Effector CD8-positive, alpha-beta T cell (primary cell): ENCODE measurements at places on chromosomes 5 and 9.

GRCh38 chr5:53542926-53543325, 17.5 kb upstream of the NDUFS4 start:
- no peak for DNase-seq

GRCh38 chr9:114805670-114806525, at the start of gene TNFSF15:
TSS of gene TNFSF15 (minus strand) at chr9:114806039. CDS start at chr9:114806012, 27 bp downstream.
- DNase-seq, result no peak

DNA sequence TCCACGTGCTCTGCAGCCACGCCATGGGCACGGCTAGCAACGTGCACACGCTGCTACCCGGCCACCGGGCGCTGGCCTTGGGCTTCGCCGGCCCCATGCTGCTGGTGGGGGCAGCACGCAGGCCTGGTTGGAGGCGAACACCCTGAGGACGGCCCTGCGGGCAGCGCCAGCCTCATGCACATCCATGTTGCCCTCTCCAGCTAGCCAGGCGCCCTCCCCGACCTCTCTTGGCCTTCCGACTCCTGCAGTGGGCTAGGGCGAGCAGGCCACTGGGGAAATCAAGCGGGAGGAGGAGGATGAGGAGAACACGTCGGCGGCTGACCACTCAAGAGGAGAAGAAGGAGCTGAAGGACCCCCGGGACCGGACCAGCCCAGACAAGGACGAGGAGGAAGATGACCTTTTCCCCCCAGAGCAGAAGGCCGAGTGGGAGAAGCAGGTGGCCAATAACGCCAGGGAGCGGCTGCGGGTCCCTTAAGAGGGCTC, 73.3 kb downstream of the INSL6 start:
- DNase-seq, result no peak

GRCh38 chr9:91119679-91120078, 242.0 kb downstream of the AUH start:
- no peak for DNase-seq

DNA sequence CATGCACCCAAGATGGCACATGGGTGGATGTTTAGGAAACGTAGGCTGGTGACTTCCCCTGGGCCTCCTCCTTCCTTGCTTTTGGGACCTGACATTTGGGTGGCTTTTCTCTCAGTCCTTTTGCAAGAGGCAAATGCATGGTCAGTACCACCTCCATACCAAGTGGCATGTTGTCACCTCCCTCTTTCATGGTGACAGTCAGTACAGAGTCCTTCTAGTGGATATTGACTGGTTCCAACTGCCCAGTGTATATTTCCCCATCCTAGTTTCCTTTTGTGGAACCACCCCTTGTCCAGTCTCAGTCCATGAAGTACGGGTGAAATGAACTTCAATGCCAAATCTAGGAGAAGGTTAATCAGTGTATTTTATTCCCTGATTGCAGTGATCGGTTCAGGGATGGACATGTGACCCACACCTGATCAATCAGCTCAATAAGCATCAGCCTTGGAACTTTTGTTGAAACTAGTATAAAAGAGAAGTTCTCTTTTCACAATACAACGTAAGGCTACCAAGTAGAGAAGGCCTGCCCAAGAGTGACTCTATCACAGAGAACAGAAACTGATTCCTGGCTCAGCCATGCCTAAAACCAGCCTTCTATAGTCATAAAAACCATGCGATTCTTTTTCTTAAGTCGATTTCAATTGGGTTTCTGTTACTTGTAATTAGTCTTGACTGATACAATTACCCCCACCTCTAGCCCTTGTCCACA, 143.4 kb upstream of the KLF9 start:
- no peak for DNase-seq

GRCh38 chr5:111553868-111554267, 41.5 kb upstream of the STARD4 start:
- no peak for DNase-seq

- DNase-seq, result no peak
Measured at GRCh38 chr5:16671208-16671607, 54.4 kb upstream of the RETREG1 start.

GRCh38 chr5:18745042-18745987, 1111.1 kb downstream of the TAF11L14 start:
- DNase-seq, result no peak

- no peak for DNase-seq
Measured at GRCh38 chr5:111691508-111691907, 65.5 kb downstream of the NREP start.

DNA sequence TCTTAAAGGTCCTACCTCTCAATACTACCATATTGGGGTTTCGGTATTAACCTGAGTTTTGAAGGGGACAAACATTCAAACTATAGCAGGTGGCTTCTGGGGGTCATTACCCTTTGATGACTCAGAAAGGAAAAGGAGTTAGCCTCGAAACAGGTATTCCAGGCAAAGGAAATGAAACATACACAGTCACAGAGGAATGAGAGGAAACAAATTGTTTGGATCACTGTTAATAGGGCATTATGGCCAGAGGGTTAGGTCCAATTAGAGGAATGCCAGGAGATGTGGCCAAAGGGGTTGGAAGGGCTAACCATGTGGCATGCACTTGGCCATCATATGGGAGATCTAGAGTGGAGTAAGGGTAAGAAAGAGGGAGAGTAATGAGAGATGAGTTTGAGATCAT, 23.9 kb upstream of the NIM1K start:
- no peak for DNase-seq

DNA sequence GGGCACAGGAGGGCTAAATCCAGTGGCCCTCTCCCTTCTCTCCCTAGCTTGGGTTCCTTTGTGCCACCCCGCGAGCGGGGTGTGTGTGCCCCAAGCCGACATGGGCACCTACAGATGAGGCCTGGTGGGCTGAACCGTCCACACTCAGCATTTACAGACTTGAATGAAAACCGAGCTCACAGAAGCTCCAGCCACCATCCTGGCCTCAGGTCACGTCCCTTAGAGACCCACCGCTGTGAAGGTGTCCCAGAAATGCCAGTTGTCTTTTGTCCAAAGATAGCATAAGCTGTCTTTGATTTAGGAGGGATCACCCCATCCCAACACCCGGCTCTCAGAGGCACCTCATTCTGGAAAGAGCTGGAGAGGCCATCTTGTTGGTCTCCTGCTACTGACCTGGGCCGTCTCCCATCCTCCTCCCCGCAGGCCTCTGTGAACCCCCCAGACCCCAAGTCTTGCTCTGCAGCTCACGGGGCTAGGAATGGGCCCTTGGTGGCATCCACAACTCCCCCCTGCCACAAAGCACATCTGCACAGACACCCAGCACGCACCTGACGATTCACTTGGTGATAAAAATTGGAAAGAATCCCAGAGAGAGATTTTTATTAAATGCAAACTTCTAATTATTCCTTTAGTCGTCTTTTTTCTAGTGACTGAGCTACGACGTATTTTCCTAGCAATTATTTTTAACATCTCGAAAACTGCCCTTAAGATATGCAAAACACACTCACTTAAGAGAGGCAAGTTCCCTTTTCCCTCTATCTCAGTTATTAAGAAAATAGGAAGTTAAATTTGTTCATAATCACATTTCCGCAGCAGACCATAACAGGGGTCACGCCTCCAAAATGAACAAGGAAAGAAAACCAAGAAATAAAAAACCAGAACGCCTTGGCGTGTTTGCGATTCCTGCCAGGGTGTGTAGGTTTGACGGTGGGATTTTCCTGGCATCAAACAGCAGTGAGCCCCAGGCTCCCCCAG, 80.5 kb upstream of the LMX1B start:
- no peak for DNase-seq

DNA sequence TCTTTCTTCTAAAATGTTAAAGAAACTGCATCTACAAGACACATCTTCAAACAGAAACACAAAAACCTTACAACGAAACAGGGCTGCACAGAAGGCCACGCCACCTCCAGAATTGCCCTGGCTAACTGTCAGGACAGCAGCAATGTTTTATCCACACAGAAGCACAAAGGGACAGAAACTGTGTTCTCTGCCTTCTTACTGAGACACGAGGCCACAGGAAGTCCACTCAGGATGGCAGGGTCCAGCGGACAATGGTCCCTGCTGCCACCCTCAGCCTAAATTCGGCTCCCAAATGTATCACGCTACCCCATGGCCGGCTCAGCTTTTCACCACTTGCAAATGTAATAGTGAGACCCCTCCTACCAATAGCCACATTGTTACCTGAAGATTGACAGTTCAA, 159.8 kb upstream of the PHYKPL start:
- no peak for DNase-seq

DNA sequence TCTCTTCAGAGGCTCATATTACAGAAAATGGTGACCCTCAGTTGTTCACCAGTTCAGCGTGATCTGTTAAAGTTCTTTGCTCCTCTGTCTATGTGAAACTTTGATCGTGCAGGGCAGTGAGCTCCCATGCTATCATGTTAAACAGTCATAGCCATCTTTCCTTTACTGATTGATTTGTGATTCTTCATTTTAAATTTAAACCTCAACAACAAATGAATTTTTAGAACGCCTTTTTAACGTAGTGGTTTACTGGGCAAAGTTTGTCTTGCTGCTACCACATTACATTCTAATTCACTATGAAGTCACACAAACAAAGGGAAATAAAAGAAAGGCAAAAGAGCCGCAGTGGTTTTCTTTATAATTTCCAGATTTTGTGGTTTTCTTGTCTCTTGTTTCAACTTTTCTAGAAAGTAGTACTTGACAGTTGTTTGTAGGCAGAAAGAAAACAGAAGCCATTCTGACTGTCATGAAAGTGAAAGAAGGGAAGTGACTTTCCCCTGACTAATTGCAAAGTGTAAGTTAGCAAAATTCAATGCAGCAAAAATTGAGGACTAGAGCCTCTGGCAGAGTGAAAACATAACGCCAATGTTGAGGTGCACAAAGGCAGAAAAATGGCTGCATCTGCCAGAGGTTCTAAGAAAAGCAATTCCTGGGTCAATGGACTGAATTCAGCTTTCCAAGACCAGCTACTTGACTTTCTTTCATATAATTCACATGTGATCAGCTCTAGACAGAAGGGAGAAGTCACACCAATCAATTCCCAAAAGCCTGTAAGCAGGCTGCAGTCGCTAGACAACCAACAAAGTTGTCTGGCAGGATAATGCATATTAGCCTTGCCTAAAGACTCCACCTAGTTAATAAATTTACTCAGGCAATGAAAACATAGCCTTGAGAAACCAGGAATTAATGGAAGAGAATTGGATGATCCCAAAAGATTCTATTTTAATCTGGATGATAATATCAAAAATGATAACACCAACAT, 7.1 kb upstream of the IFNA6 start:
- DNase-seq, result no peak

DNA sequence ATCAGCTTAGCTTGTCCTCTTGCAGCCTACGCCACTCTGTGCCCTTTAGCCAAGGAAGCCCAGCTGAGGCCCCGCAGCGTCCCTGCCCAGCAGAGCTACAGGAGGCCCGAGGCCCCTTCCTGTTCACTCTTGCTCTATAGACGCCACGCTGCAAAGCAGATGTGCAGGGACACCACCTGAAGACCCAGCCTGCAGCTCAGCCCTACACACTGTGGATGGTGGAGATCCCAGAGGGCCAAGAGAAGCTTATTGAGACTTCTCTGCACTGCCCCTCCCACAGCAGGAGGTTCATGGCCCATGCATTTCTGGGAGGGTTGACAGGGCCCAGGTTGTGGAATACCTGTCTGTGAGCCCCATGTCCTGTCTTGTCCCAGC, 33.6 kb downstream of the IRF1 start:
- no peak for DNase-seq

GRCh38 chr9:89864731-89865130, 259.9 kb downstream of the GADD45G start:
- DNase-seq, result no peak

GRCh38 chr5:91200692-91201091, 182.4 kb downstream of the ARRDC3 start:
- no peak for DNase-seq

- no peak for DNase-seq
Measured at GRCh38 chr5:109942646-109943045, 252.9 kb downstream of the MAN2A1 start.

DNA sequence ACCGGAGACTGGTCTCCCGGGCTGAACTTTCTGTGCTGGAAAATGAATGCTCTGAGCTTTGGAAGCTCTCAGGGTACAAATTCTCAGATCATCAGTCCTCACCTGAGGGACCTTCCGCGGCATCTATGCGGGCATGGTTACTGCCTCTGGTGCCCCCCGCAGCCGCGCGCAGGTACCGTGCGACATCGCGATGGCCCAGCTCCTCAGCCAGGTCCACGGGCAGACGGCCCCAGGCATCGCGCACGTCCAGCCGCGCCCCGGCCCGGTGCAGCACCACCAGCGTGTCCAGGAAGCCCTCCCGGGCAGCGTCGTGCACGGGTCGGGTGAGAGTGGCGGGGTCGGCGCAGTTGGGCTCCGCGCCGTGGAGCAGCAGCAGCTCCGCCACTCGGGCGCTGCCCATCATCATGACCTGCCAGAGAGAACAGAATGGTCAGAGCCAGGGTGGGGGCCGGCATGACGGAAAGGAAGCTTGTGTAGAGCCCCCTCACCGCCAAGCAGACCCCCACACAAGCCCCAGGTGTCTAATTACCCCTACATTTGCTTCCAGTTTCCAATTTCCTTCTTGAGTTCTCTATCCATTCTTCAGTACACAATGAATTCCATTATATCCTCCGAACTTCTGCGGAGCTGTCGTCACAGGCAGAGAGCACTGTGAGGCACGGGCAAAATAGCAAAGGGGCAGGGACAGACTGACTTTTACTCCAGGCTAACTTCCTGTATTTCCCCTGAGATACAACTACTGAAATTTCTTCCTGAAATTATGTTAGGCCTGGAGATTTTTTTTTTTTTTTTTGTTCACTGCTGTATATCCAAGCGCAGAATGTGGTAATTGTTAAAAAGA, 23.2 kb downstream of the CDKN2A start:
- DNase-seq, result no peak

GRCh38 chr9:131096269-131097125, at the start of gene AIF1L:
TSS of gene AIF1L (plus strand) at chr9:131096531. CDS start at chr9:131096630, 99 bp downstream.
- no peak for DNase-seq

DNA sequence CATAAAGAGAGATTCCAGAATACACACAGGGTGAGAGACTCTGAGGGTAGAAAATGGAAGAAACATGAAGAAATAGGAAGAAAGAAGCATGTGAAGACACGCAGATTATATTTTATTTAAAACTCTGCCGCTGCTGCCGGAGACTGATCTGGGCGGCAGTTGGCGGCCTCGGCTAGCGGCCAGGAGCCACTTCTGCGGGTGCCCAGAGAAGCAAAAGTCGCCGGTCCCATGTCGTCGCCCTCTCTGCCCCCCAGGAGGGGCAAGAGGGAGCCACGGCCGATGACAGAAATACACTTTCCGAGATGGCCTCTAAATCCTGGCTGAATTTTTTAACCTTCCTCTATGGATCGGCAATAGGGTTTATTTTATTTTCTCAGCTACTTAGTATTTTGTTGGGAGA, 40.9 kb downstream of the ANKRD55 start:
- DNase-seq, result no peak

DNA sequence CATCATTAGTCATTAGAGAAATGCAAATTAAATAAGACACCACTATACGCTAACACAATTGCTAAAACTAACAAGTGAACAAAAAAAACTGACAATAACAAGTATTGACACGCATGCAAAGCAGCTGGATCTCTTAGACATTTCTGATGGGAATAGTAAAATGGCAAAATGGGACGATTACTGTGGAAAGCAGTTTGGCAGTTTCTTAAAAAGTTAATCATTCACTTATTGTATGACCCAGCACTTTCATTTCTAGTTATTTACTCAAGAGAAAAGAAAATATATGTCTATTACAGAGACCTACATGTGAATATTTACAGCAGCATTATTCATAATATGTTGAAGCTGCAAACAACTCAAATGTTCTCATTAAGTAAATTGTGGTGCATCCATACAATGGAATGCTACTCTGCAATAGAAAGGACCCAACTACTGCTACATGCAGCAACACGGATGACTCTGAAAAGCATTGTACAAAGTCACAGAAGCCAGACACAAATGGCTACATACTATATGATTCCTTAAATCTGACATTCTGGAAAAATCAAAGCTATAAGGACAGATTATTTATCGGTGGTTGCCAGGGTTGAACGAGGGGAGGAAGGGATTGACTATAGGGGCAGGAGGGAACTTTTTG, 96.8 kb upstream of the ITGA2 start:
- no peak for DNase-seq
